ENCODE measurements at places on chromosomes 2 and 18.

DNA sequence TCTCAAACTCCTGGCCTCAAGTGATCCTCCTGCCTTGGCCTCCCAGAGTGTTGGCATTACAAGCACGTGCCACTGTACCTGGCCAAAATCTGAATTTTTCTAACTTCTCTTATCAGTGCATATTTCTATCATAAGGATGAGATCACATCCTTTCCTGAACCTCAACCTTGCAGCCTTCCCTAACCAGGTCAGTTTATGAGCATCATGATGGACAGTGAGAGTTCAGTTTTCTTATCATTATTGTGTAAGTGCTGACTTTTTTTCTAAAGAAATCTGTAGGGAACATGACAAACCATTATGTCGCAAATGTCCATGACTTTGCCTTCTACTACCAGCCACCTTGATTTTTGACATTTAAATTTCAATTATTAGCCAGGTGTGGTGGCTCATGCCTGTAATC, 31.5 kb downstream of the MRPL33 start:
- DNase-seq: no peak

GRCh38 chr2:238603596-238603995, 176.9 kb downstream of the ASB1 start:
- no peak for DNase-seq

DNA sequence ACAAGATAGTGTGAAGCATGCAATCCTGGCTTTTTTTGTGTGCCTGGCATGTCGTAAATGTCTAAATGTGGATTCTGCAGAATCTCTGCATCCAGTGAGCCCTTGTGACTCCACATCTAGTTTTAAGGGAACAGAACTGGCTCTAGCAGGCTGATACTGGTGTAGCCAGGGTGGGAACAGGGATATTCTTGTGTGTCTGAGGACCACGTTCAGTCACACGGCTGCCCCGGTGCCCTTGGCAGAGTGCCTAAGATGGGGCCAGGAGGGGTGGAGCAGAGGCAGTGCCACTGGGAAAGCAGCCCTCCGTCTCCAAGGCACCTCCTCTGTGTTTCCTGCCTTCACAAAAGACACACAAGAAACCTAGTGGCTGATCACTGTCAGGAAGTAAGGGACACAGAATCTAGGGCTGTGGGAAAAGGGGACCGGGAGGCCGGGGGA, 91.5 kb upstream of the PARD3B start:
- no peak for DNase-seq

DNA sequence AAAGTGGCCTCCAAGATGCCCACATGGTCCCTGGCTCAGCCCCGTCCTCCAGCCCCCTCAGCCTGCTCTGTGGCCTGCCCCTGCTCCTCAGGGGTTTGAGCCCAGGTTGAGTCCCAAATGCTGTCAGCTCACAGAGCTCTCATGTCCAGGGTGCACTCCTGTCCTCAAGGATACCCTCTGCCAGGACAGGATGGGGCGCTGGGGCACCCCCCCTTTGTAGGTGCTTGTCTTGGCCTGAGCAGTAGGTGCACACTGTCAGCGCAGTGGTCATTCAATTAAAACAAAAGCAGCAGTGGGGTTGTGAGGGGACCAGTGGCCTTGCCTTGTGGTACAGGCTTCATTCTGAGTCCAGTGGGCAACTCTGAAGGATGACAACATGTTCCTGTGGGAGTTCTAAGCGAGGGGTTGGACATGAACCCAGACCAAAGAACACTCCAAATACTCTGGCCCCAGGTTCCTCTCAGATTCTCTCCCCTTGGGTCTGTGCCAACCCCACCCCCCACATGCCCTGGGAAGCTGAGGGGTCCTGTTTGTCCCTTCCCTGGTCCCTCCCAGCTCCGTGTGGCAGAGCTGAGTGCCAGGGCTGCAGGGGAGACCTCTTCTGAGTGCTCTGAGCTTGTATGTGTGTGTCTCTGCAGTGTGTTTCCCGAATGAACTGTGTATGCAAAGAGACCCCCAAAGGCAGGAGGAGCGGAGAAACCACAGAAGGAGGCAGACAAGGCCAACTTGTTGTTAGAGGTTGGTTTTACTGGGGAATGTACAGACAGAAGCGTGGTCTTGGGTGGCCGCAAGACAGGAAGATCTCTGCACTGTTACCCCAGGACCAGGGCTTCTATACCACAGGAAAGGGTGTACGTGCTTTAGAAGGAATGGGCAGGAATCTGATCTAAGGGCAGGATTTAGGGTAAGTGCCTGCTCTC, 155.6 kb upstream of the HS6ST1 start:
- DNase-seq: peak; percentile 56

Data from KBM-7 (cell line).